HFF-Myc (cell line): ENCODE measurements at places on chromosomes 16 and 17.

- DNase-seq, result peak; percentile 74
Measured at GRCh38 chr16:58638148-58639036, 8.8 kb upstream of the CNOT1 start.

DNA sequence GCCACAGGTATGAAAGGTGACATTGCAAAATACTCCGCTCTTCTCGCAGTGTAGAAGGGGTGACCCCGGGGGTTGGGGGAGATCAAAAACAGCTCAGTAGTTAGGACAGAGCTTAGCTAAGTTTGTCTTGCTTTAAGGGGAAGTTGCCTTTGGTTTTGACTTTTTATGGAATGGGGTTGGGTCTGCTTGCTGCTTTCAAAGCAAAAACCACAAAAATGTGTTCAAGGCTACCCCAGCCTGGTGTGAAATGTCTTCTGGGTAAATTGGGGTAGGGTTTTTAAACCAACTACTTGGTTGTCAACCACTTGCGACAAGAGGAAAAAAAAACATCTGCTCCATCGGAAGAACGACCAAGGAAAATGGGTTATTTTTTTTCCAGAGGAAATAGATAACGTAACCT is 6.2 kb downstream of the FUS start:
- DNase-seq, result no peak

DNA sequence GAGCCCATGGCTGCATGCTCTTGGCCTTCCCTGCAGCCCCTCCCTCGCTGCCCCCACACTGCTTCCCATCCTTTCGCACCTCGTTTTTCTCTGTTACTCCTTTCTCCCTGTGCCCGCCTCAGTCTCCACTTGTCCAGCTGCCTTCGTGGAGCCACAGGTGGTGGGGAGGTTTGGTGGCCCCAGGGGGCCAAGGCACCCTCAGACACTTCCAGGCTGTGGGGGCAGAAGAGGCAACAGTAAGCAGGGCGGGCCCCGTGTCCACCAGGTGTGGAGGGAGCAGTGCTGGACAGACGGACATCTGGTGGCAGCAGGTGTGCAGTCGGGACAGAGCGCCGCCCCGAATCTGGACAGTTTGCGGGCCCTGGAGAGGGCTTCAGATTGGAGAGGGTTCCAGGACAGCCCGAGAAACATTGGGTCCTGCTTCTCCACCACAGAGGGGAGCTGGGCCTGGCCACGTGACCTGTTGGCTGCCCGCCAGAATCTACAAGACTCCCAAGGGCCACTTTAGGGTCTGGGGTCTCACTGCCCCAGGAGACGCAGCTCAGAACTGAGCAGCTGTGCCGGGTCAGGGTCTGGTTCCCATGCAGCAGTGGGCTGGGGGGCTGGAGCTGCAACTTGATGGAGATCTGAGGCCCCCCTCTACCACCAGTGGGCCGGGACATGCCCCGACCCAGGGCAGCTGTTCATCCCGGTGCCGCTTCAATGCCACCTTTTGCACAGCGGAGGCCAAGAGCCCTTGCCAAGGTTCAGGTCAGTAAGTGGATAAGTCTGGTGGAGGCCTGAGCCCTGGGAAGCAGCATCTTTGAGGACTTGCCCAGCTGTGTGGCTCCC is 22.8 kb downstream of the BAHCC1 start:
- no peak for DNase-seq

- DNase-seq, result no peak
Measured at GRCh38 chr17:70906808-70907207, 737.5 kb downstream of the KCNJ2 start.

DNA sequence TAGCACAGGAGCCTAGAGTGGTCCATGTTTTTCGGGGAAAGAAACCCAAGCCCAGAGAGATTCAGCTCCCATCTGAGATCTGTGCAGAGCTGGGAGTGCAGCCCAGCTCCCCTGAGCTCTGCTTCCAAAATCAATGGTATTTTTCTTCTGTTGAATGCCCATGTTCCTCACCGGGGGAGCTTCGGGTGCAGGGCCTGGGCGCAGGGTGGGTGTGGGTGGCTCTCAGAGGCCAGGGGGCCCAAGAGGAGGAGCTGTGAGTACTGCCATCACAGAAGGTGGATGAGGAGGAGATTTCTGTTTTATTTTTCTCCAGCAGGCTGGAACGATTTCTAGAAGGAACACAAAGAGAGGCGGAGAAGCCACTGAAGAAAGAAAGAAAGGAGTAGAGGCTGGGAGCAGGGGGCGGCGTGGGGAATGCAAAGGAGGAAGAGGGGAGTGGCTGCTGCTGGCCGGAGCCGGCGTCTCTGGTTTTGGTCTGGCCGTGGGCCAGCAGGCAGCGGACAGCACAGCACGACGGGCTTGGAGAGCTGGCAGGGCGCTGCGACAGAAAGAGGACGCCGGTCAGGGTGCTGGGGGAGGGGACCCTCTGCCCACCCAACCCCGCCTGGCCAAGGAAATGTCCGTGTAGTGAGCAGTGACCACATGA is 76.2 kb upstream of the KSR1 start:
- no peak for DNase-seq

DNA sequence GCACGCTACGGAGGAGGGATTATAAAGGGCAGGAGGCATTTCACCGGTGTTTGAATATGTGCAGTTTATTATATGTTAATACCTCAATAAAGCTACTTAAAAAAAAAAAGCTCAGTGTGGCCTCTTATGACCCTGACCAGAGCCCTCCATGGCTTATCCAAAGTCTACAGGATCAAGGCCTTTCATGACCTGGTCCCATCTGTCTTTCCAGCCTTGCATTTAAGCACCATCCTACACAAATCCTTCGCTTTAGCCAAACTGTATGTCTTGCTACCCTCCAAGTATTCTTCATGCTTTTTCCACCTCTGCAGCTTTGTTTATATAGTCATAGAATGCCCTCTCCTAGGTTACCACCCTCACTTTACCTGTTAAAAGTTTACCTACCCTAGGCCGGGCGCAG is 6.5 kb downstream of the MFSD6L start:
- DNase-seq, result no peak
